ENCODE measurements at places on chromosomes 12 and 14. TPM values are rescaled to one million over a fixed set of nuclear protein-coding genes. Genes with fewer than 3 reads are reported as not detected.

KDM5A gene
- 69.0 TPM for total RNA-seq

KRT73 gene
- not detected for total RNA-seq

GLIPR1L1 gene
- total RNA-seq, result not detected

RAD51AP1 gene
- 3.8 TPM for total RNA-seq

TMPRSS12 gene
- not detected for total RNA-seq

KRT75 gene
- total RNA-seq, result not detected

NANOG gene
- not detected for total RNA-seq

GPX2 gene
- total RNA-seq, result not detected

AP5M1 gene
- 32.5 TPM for total RNA-seq

IL31 gene
- not detected for total RNA-seq

DNA sequence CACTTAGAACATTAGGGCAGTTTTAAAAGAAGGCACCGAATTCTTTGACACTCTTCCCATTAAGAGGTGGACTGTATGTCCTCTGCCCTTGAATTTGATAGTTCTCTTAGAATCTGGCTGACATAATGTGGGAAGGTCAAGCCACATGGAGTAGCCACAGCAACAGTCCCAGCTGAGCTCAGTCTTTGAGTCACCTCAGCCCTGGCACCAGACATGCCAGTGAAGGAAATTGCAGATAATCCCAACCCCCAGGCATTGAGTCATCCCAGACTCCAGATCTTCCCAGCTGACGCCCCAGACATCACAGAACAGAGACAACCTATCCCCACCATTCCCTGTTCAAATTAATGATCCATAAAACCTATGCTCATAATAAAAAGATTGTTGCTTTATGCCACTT lies 83.4 kb downstream of the GTF2A1 start:
- DNase-seq, result no peak

DNA sequence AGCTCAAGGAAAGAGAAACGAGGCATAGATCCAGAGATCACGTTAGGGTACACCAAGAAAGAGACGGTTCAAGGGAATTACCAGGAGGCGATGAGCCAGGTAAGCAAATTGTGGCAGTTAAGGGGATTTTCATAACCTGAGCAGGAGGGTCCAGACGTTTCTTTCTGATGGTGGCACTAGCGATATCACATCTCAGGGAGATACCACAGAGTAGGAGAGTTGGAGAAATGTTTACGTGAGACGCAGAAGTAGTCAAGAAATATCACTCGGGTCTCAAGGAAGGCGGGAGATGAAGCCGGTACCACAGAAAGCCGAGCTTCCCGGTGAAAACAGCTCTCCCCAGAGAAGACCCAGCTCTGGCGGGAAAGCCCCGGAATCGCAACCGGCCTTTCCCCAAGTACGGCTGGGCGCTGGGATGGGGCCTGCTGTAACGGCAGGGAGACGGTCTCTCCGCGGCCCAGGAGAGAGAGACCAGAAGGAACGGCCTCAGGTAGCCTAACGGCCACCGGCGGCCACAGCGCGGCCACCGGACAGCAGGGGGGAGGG lies 485 bp downstream of the SENP1 start:
- no peak for DNase-seq

DNA sequence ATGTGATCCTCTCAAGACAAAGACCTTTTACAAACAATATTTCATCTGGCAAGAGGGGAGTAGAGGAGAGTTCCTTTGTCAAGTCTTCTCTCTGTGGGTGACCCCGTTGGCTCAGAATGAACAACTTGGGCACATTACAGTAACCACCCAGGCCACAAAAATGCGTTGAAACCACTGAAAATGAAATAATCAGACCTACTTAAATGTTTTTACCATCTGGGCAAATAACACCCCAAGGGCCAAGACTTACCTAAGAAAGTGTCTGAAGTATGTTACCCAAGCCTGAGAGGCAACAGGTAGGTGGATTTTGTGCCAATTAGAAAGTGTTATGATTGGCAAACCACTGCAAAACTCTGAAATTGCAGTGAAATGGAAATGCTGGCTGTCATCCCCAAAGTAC lies 1.3 kb downstream of the TC2N start:
- DNase-seq, result no peak

DNA sequence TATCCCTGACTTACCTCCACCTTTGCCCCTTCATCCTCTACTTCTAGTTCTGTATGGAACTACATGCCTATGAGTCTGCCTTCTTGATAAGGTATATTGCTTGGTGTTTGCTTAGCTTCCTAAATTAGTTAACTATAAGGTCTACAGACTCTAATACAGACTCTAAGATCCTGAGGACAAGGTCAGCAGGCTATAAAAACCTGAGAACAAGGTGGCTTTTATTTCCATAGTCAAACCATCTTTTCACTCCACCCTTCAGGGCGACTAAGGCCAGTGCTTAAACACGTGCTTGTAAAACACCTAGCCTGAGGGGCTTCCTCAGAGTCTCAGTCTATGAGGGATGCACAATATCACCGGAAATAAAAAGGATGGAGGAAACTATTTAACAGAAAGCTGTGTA lies 36.1 kb upstream of the COL2A1 start:
- no peak for DNase-seq

- no peak for DNase-seq
Measured at GRCh38 chr12:99059824-99060511, 414.9 kb downstream of the APAF1 start.

GRCh38 chr12:22321638-22322037 lies 12.9 kb downstream of the ST8SIA1 start:
- DNase-seq, result no peak

DNA sequence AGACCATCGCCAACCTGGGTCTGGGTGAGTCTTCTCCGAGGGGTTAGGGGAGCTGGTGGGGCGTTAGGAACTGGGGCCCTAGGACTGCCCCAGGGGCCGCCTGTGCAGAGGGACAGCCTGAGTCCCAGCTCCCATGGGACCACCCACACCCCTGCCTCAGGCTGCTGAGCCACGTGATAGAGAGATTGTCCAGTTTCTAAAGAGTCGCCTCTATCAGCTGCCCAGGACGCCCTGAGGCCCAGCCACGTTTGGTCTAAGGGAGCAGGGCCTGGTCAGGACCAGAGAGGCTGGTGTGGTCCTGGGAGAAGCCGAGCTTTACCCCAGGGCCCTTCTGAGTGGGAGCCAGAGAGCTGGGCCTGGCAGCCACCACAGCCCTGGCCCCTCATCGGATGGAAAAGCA lies 107.1 kb downstream of the LGMN start:
- no peak for DNase-seq

GRCh38 chr14:91801358-91801757 lies 66.0 kb downstream of the TC2N start:
- no peak for DNase-seq

- DNase-seq, result no peak
Measured at GRCh38 chr12:3326850-3327780, 163.9 kb upstream of the PRMT8 start.

GRCh38 chr14:102187044-102187443 lies 47.3 kb downstream of the WDR20 start:
- no peak for DNase-seq

DNA sequence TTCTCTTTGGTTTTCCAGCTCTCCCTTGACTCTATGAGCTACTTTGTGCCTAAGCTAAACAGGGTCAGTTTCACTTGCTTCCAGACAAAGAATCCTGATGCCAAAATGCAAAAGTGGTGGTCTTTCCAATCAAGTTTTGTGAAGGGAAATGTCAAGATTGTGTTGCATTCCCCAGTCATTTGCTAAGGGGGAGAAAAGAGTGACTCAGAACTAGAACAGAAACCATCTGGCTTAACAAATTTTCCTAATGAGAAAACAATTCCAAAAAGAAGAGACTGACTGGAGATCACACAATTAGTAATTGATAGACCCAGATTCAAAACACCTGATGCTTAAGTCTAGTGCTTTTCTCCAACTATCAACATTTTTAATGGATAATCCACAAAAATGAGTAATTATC lies 235.1 kb upstream of the DIO2 start:
- no peak for DNase-seq

- no peak for DNase-seq
Measured at GRCh38 chr14:32426586-32427388, 97.7 kb downstream of the AKAP6 start.

GRCh38 chr12:32183650-32184049 lies 77.0 kb downstream of the BICD1 start:
- DNase-seq, result no peak

DNA sequence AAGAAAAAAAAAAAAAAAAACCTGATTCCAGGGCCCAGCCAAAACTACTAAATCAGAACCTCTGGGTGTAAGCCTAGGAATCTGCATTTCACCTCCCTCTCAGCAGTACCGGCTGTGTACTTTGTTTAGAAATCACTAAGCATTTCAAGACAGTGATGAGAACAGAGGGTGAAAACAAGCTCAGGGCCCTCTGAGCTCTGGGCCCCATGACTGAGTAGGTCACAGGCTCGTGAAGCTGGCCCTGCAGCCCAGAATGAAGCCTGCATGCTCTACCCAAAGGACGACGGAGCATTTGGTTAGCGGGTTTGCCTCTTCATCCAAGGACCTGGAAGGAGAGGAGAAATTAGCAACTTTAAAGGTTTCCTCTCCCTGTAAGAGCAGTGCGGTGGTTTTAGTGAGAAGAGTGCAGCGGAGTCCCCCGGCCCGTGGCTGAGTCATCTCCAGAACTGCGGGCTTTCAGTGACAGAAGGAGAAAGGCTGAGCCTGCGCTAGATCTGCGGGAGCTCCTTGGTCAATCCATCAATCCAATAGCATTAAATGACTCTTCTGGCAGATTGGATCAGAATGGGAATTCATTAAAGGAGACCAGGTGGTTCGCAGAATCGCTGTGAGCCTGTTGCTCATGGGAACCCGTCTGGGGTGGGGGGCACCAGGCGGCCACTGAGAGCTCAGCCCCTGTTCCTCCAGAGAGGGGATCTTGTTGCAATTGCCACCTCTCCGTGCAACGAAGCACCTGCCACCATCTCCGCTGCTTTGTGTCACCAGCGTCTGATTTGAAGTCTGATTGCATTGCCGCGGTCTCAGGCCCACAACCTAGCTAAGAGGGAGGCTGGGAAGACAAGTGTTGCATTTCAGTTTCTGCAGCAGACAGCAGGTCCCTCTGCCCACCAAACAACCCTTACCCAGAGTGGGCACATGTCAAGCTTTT lies 7.3 kb downstream of the IL31 start:
- DNase-seq, result no peak

GRCh38 chr14:90159688-90160087 lies 96.7 kb upstream of the PSMC1 start:
- DNase-seq, result no peak

DNA sequence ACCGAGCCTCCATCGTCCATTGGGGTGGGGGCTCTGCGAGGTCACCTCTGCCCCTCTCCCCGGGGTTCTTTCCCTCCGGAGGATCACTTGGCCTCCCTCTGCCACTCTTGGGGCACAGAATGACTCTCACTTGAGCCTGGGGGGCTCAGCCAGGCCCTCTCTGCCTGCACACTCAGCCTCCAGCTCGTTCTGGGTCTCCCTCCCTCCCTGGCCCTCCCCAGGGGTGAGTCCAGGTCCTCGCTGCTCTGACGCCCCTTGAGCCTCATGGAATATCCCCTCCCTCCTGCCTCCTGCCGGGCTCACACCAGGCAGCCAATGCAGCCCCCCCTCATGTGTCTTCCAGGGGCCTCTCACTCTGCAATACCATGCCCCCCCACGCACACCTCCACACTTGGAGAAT lies 17.7 kb upstream of the SFSWAP start:
- DNase-seq, result no peak

- peak; percentile 95 for DNase-seq
Measured at GRCh38 chr12:105523164-105524057, 192.9 kb downstream of the C12orf75 start.
